RWPE1 (cell line): ENCODE measurements at places on chromosomes 12 and 14.

DNA sequence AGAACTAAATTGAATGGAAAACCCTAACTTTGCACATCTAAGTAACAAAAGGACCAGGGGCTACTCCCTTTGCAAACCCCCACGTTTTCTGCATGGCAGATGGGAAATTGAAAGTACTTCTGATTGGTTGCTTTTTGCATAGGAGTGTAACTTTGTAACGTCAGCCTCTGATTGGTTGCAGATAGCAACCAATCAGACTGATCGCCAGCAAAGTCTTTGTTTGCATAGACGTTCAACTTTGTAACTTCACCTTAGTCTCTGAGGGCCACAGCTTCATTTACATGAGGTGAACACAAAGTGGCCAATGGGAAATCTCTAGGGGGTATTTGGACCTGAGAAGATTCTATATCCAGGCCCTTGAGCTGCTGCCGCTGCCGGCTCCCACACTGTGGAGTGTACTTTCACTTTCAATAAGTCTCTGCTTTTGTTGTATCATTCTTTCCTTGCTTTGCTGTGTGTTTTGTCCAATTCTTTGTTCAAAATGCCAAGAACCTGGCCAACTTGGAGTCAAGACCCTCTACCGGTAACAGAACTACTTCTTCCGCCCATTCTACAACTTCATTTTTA, 102.5 kb upstream of the PRICKLE1 start:
- DNase-seq = no peak

- DNase-seq = no peak
Observed at GRCh38 chr14:82113007-82113406, 579.4 kb upstream of the SEL1L start.

- DNase-seq = no peak
Observed at GRCh38 chr14:76957224-76957891, 71.2 kb downstream of the IRF2BPL start.

- peak; percentile 16 for DNase-seq
Observed at GRCh38 chr14:91138511-91139359, 24.9 kb downstream of the DGLUCY start.

DNA sequence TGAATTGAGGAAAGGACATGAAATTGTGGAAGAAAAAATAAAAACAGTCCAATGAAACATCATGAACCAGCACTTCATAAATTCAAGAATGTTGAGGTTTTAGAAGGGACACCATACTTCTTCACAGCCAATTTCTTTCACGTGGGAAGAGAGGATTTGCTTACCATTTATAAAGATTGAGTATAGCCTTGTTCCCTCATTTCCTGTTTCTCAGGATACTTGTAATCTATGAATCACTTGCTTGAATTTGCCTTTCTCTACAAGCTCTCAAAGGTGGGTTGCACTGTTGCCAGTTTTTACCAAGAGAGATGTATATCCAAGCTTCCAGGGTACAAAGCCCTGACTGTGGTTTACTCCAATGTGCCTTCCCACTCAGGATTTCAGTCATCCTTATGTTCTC, 116.1 kb downstream of the DUSP6 start:
- no peak for DNase-seq

- no peak for DNase-seq
Observed at GRCh38 chr12:7441216-7441615, 2.7 kb downstream of the CD163L1 start.

GRCh38 chr14:103156651-103157378, 33.6 kb downstream of the TNFAIP2 start:
- DNase-seq = no peak

DNA sequence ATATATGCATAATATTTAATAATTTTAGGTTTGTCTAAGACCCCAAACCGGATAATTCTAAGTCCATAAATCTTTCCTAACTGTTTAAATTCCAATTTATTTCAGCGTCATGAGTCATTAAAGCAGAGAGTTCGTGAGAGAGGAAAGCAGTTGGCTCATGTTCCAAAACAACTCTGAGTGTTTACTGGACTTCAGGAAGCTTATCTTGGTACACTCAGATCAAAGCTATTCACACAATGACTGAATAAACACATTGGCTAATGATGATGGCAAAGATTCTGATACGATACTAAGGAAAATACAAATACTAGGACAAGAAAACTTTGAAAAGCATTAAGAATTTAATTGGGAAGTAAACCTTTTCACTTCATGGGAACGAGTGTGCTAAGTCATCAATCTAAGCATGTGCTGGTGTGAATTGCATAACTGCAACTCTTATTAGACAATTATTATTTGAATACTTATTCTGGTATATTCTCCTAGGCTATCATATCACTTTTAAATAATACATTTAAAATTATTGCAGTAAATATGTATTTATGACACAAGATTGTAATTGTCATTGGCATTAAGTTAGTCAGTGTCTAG, 34.8 kb upstream of the CLEC14A start:
- DNase-seq = peak; percentile 18

DNA sequence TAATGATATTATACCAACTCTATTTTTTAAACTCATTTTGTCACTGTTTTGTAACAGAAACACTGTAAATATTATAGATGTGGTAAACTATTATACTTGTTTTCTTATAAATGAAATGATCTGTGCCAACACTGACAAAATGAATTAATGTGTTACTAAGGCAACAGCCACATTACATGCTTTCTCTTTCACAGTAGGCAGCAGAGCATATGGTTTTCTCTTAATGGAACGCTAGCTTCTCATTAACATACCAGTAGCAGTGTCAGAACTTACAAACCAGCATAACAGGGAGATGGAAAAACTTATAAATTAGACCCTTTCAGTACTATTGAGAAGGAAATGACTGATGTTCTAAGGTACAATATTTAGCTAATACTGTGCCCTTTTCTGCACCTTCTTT, 398.8 kb downstream of the PRKD1 start:
- DNase-seq = no peak

- peak; percentile 34 for DNase-seq
Observed at GRCh38 chr12:87953256-87953860, 75.8 kb downstream of the C12orf50 start.

DNA sequence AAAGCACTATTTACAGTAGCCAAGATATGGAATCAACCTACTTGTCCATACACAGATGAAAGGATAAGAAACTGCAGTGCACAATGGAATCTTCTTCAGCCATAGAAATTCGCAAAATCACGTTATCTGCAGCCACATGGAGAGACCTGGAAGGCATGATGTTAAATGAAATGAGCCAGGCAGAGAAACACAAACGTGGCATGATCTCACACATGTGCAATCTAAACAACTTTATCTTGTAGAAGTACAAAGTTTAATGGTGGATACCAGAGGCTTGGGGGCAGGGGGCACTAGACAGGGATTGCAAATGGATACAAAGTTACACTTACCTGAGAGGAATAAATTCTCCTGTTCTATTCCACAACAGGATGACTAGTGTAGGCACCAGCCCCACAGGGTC, 24.1 kb downstream of the ASCL4 start:
- no peak for DNase-seq

GRCh38 chr14:99865408-99865807, 72.2 kb downstream of the EML1 start:
- DNase-seq = no peak

- DNase-seq = no peak
Observed at GRCh38 chr12:42143452-42144157, 1.1 kb downstream of the GXYLT1 start.

- no peak for DNase-seq
Observed at GRCh38 chr12:9345171-9345570, 137.0 kb upstream of the PZP start.

DNA sequence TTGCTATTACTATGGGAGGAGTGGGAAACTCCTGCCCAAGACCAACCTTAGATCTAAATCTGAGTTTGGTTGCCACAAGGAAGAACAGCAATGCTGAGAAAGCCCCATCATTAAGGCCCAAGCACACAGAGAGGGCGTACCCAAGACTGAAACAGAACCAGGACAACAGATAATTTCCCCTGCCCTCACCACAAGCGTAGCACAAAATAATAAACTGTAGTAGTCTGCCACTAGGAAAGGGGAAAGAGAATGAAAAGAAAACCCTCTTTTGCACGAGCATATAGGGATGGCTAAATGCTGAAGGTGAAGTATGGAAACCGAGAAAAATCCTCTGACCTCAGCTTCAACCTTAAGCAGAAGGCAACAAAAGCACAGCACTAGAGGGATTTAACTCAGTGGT, 76.5 kb upstream of the DHRS4 start:
- DNase-seq = no peak

DNA sequence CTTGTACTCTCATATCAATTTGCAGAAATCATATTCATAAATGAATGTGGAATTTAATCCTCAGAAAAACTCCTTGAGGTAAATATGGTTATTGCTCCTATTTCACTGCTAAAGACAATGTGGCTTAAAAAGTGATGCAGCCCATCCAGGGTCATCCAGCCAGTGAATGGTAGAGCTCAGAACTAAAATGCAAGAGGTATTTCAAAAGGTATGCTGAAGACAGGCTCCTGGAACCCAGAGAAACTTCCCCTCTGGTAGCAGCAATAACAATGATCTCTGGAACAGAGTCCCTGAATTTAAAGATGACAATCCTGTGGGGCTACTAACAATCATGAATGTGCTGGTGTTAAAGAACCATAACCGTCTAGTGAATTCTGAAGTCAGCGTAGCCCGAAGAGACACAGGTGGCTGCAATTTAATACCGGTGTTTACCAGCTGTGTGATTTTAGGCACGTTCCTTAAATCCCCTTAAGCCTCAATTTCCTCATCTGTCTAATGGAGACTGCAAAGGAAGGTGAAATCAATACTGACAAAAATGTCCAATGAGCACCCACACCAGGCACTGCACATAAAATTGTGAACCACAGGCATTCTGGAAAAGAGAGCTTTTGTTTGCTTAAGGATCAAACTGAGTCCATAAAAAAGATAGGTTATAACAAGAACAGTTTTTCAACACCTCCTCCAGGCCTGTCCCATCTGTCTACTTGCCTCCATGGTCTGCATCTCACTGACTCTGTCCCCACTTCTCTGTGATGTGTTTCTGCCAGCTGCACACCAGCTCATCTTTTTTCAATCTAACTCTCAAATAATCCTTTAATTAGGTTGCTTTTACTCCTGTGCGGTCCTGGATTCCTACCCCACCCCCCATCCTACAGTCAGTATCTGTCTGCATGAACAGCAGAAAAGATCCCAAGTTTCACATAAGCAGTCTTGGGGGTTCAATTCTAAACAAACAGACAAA, 10.5 kb downstream of the TM7SF3 start:
- no peak for DNase-seq

DNA sequence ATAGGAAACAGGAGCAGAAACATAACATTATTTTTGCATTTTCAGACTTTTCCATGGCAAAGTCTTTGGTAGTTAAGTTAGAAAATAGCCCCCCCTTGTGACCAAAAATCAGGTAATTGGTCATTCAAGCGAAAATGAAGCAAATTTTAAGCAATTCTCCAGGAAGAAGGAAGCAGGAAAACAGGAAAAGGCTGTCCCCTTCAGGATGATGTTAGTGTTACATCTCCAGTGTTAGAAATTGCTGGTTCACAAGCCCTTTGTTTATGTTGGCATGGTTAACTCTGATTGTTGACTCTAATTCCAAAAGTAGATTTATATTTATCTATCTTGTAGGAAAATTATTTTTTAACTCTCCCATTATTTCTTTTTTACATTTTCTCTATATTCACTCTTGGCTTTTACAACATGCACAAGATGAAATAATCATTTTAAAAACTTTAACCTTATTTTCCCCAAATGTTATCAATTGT, 18.8 kb upstream of the GAS2L3 start:
- DNase-seq = peak; percentile 57

- DNase-seq = no peak
Observed at GRCh38 chr14:92198804-92199203, 77.0 kb downstream of the CPSF2 start.

- peak; percentile 26 for DNase-seq
Observed at GRCh38 chr12:24109381-24110039, 160.0 kb upstream of the SOX5 start.

- no peak for DNase-seq
Observed at GRCh38 chr12:105212438-105212837, 23.5 kb downstream of the APPL2 start.

DNA sequence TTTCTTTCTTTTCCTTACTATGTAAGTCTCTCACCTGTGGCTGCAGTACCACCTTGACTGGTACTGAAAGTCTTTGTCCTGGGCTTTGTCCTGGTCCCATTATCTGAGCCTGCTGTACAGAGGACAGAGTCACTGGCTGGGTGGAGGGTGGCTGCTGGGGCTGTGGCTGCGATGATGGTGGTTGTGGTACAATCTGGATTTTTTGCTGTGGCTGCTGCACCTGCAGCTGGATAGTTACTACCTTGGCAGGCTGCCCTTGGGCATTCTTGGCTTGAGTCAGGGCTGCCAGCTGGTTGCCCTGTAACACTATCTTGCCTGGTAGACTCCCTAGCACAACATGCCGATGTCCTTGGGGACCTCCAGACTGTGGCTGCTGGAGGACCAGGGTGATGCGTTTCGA, 27.0 kb downstream of the CHD8 start:
- DNase-seq = no peak

DNA sequence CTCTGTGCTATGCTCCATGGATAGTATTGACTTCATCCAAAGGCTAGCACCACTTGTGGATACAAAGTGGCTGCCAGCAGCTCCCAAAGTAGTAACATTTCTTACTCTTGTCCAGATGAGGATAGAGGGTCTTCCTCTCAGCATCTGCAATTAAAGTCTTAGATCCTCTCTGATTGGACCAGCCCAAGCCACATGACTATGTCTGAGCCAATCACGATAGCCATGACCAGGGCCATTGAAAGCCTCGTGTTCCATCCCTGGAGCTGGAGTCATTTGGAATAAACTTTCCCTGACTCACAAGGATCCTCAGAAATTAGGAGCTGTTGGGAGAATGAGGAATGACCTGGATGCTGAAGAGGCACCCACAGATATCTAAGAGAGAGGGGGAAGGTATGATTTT, 28.5 kb upstream of the SLC24A4 start:
- DNase-seq = no peak

DNA sequence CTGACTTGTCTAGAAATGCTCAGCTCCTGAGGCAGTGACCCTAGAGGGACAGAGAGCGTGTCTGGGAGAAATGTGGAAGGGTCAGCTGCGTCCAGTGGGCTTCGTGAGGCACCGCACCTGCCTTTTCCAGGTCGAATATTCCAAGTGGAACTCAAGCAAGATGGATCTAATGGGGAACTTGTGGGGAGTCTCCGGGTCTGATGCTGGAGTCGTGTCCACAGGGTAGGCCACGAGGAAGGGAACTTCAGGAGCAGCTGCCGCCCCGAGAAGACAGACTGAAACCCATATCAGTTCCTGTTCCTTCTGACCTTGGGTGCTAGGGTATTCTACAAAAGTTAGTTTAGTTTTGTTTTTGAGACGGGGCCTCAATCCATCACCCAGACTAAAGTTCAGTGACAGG, 67.5 kb downstream of the TNFAIP2 start:
- DNase-seq = no peak

- no peak for DNase-seq
Observed at GRCh38 chr12:44571006-44571550, 305.0 kb downstream of the NELL2 start.

DNA sequence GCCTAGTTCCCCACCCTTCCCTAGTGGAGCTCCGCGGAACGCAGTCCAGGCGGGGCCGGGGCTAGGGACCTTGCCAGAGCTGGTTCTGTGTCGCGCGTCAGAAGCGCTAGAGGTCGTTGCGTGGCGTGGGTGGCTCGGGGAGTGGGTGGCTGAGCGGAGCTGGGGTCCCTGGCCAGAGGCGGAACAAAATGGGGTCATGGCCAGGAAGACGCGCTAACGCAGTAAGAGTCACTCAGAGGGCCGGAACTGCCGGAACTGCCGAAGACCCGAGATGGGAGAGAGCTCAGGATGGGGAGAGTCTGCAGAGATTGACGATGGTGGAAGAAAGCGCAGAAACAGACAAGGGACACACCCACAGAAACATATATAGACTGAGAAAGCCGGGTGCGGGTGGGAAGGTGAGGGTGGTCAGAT, 4.8 kb downstream of the DGKA start:
- DNase-seq = no peak

- peak; percentile 35 for DNase-seq
Observed at GRCh38 chr14:71932229-71932981, at the start of gene RGS6. Gene RGS6, plus strand, starts transcription at chr14:71932429.
